ENCODE measurements at places on chromosomes 6 and 20.

DNA sequence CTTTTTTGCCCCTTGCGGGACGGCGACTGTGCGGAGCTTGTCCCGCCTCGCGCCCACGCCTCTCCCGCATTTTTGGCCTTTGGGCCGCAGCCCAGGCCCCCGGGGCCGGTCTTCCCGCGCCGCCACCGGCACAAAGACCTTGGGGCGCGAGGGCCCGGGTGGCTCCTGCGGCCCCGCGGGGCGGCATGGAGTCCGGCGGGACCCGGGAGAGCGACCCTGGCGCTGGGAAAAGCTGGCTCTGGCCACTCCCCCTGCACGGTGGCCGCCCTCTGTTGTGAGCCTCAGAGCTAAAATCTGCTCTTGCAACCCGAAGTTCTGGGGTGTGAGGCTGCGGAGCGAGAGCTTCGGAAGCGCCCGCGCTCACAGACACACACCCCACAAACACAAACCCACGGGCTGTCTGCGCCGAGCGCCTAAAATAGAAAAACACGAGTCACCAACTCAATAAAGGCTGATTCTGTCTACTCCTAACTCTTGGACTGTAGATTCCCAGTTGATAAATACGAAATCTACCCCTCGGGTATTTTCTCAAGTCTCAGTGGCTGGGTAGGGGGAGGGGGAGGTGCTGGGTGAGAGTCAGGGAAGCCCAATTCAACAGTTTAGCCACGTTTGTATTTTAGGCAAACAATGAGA lies 496 bp upstream of the BEND3 start:
- DNase-seq: peak; percentile 40

DNA sequence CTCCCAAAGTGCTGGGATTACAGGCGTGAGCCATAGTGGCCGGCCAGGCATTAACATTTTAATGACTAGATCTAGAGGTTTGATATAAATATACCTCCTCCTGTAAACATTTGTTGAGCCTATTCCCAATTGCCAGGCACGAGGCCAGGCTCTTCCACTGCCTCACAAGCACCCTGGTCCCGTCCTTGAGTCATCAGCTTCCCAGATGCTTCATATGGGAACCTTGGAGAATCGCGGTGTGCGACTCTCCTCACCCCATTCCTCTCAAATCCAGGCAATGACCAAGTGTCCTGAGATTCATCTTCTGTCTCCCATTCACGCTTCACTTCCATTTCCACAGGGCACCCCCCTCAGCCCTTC lies 35.9 kb upstream of the PIM1 start:
- DNase-seq: no peak

DNA sequence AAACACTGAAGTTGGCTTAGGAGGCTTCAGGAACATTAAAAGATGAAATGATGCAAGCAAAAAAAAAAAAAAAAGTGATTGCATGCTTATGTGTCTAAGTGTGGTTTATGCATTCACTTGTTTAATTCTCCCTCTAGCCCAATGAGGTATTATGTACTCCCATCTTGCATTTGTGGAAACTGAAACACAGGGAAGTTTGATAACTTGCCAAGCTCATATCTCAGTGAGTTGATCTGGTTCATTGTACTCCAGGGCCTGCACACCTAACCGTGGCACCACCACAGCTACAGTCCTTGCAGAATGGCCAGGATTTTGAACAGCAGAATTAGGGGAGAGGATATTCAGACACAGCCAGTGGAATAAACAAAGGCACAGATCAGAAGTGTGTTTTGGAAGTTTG lies 251.2 kb downstream of the TBC1D7 start:
- DNase-seq: no peak

DNA sequence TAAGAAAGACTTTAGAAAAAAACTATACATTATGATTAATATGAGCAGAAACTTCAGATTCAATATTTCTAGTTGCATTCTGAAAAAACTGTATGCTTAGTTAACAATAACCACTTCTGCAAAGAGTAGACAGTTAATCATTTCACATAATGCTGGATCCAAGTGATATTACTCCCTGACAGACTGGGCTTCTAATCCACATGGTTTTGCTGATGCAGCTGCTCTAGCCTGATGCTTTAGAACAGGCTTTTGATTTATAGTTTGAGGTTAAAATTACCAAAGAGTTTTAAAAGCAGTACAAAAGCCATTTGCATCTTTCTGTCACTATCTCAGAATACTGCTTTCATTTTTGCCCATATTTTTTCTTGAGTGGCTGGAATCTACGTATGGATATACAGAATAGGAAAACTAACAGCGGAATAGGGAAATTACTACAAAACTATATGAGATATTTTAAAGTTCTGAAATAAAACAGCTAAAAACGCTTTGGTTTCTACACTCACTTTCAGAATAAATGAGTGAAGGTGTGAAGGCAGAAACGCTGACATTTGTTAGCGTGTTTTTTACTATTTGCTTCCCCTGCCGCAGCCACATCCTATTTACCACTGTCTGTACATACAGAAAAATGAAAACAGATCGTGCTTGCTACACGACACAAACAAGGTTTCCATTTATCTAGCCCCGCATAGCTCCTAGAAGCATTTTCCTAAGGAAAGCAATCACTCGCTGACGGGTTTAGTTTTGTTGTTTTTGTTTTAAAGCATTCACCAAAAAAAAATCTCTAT lies 61.7 kb downstream of the METTL24 start:
- DNase-seq: no peak

GRCh38 chr20:62808211-62808865 lies 3.7 kb downstream of the OGFR start:
- DNase-seq: peak; percentile 90

GRCh38 chr6:56510984-56511531 lies 131.6 kb downstream of the DST start:
- DNase-seq: no peak
